NAMALWA (cell line): ENCODE measurements at places on chromosomes 1 and 21.
A peak's percentile ranks its signal among the peaks of the same experiment; 100 is the strongest.

DNA sequence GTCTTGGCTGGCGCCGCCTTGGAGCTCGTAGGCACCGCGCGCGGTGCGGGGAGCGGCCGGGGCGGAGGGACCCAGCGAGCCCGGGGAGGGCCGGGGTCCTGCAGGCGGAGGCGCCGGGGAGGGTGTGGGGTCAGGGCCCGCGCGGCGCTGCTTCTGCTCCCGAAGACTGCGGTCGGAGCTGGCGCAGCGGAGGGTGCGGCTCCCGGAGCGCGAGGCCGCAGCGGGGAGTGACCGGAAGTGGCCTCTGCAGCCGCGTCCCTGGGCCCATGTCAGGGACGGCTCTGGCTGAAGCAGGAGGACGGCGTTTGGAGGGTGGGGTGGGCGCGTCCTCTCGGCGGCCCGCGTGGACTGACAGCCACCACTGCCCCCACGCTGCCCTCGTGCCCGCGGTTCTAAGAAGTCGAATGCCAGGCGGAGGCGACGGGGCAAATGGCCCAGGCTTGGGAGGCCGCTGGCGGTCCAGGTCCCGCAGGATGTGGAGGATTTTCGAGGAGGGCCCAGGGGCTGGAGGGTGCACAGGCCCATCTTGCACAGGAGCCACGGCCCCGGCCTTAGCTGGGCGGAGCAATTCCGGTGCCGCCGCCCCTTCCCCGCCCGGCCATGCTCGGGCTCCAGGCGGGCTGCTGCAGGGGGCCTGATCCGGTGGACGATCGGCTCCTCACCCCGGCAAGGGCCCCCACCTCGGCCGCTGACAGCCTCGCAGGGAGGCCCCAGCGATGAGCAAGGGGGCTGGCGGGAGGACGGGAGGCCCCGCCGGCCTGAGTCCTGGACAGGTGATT, 7.7 kb upstream of the ZNF669 start:
- DNase-seq, result no peak

DNA sequence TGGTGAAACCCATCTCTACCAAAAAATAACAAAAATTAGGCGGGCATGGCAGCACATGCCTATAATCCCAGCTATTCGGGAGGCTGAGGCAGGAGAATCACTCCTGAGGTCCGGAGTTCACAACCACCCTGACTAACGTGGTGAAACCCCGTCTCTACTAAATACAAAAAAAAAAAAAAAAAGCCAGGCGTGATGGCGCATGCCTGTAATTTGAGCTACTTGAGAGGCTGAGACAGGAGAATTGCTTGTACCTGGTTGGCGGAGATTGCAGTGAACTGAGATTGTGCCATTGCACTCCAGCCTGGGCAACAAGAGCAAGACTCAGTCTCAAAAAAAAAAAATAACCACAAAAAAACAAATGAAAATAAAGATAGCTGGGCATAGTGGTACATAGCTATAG, 42.3 kb downstream of the CC2D1B start:
- DNase-seq, result no peak

DNA sequence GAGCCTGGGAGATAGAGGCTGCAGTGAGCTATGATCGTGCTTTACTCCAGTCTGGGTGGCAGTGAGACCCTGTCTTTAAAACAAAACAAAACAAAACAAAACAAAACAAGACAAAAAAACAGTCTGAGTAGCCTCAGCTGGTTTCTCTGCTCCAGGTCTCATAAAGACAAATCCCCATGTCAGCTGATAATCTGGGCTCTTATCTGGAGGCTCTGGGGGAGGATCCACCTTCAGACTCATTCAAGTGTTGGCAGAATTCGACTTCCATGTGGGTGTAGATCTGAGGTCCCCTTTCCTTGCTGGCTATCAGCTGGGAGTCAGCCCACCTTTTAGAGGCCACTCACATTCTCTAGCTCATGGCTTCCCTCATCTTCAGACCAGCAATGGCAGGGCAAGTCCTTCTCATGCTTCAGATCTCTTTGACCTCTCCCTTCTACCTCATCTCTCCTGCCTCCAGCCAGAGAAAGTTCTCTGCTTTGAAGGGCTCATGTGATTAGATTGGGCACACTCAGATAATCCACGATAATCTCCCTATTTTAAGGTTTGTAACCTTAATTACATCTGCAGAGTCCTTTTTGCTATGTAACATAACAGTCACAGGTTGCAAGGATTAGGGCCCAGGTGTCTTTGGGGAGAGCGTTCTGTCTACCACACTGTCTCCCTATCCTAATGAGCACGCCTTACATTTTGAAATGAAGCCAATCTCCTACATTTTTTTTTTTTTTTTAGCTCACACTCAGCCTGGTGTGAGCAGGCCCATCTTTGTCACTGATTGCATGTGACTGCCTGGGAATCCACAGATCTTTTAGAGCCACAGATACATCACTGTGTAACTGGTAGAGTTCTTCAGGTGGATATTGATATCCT, 7.5 kb upstream of the PYCR2 start:
- no peak for DNase-seq

- no peak for DNase-seq
Observed at GRCh38 chr1:247638781-247639180, 33.4 kb downstream of the OR2G3 start.

GRCh38 chr1:40625076-40625475, 40.4 kb downstream of the RIMS3 start:
- peak; percentile 43 for DNase-seq

DNA sequence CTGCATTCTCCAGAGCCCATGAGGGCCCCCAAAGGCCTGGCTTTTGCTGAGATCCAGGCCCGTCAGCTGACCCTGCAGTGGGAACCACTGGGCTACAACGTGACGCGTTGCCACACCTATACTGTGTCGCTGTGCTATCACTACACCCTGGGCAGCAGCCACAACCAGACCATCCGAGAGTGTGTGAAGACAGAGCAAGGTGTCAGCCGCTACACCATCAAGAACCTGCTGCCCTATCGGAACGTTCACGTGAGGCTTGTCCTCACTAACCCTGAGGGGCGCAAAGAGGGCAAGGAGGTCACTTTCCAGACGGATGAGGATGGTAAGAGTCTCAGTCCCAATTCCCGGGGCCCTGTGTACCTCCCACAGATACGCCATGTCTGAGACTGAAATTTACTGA, 39.1 kb downstream of the PTPRU start:
- DNase-seq, result no peak

GRCh38 chr1:248853663-248854375, 5.1 kb downstream of the ZNF692 start:
- no peak for DNase-seq
